ENCODE measurements at places on chromosomes 5 and 9. TPM values are rescaled to one million over a fixed set of nuclear protein-coding genes. Genes with fewer than 3 reads are reported as not detected.

Gene WNT8A
- not detected for total RNA-seq

Gene UBE2D2
- 147 TPM for total RNA-seq

Gene TOMM5
- 100 TPM for total RNA-seq

Gene SPINK13
- not detected for total RNA-seq

Gene PCDHGB7
- 8.0 TPM for total RNA-seq

Gene TMEM232
- total RNA-seq, result 7.1 TPM

Gene TSSK1B
- 0.29 TPM for total RNA-seq

Gene GDA
- 5.8 TPM for total RNA-seq

GRCh38 chr5:124995421-124995820, 249.0 kb upstream of the ZNF608 start:
- DNase-seq, result no peak

- DNase-seq, result no peak
Observed at GRCh38 chr5:37304888-37305287, 55.7 kb upstream of the CPLANE1 start.

GRCh38 chr9:93520523-93520922, 55.9 kb upstream of the PHF2 start:
- no peak for DNase-seq

DNA sequence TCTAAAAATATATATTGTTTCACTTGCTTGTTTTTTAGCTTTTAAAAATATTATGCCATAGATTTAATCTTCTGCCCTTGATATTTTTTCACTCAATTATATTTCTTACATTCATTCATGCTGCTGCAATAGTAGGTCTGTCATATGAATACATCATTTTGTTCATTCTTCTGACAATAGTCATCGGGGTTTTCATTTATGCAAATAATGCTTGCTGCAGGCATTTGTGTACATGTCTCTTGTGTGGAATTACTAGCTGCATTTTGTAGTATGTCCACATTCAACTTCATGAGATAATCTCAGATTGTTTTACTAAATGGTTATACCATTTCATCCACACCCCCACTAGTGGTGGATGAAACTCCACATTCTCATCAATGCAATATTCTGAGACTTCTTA, 5.3 kb upstream of the PLPP1 start:
- no peak for DNase-seq

- DNase-seq, result no peak
Observed at GRCh38 chr9:86892576-86892975, 54.7 kb downstream of the GAS1 start.

GRCh38 chr5:59538750-59539121, 354.8 kb downstream of the PDE4D start:
- no peak for DNase-seq

DNA sequence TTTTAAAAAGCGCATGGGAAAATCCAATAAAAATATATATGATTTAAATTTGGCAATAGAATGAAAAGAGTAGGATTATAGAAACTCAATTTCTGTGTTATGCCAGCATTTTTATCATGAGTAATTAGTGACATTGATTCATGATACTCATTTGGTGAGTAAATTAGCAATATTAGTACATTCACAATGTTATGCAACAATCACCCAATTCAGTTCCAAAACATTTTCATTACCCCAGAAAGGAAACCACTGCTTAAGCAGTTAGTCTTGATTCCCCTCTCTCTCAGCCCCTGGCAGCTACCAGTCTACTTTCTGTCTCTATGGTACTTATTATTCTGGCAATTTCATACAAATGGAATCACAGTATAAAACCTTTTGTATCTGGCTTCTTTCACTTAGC, 27.0 kb downstream of the OSMR start:
- no peak for DNase-seq

DNA sequence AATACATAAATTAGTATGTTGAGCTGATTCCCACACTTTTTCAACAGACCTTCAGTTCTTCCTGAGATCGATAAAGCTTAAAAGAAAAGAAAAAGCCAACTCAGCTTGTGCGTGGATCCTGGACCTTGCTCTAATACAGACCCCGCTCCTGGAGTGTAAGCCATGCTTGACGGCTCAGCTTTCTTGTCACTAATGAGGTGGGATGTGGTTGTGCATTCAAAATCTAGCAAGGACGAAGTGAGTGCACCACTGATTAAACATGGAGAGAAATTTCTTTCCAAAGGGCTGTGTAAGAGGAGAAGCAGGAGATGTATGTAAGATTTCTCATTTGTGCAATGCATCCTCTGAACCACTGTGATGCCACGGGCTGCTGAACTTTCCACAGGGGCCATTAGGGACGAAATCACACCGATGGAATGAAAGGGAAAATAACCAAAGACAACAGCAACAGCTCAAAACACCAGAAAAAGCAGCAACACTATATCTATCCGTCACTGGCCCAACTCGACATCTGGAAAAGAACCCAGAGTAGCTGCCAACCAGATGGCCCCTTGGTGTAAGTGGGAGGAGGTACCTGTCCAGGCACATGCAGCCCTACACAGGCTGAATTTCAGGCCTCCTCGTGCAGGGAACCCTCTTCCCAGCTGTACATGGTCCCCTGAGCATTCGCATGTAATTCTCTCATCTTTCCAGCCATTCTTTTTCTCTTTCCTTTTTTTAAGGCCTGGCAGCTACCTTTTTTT, 178.9 kb downstream of the SREK1 start:
- no peak for DNase-seq

DNA sequence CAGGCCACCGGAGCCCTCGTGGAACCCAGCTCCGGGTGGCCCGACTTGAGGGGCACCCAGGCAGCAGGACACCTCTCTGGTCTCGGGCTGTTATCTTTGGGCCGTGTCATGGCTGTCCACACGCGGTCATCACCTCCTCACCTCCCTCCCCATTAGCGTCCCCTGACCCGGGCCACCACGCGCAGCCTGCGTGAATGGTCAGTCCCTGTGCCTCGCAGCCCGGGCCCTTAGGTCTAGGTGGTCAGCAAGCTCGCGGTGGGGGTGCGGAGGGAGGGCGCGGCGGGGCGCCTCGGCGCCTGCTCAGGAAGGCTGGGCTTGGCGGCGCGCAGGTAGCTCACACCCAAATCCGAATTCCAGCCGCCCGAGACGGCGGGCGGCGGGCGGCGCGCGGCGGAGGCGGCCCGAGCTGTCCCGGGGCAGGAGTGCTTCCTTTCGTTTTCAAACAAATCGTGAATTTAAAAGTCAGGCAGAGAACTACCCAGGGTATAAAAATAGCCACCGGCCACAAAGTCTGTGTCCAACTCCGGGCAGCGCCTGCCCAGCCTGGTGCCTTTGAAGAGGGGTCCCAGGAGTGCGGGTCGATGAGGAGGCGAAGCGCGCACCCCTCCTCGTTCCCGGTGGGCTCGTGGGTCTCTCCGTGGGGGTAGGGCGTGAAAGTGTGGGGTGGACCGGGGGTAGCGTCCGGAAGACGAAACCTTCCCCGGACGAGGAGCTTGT, 1.0 kb upstream of the RXRA start:
- peak; percentile 37 for DNase-seq

DNA sequence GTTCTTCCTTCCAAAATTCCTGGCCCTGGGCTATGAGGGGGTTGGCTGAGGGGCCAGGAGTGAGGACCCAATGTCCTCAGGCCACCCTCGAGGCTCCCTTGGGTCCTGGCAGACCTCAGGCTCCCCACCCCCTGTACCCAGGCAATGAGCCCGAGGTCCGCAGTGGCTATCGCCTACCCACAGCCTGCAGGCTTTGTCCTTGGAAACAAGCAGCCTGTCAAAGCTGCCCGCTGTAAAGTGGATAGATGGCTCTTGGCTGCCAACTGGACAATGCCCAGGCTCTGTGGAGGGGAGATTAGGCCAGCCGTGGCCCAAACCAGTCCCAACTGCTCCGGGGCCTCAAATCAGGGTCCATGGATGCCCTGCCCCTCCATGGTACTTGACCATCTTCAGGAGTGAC, 2.2 kb upstream of the ADGRD2 start:
- no peak for DNase-seq

DNA sequence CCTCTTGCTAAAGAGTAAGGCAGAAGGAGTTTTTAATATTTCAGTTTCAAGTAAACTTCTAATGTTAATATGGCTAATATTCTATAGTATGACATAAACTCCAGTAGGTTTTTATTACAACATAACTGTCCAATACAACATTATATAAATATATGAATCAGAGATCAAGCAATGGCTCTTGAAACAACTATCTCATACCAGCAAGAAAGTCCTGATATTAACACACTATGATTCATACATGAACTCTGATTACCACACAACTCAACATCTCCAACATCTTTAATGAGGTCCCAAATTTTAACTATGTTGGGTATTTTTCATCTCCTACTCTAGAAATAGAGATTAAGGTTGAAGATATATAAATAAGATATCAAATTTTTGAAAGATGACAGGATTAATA, 878.3 kb downstream of the TLE1 start:
- DNase-seq, result no peak

- DNase-seq, result no peak
Observed at GRCh38 chr5:57538341-57538955, 55.8 kb upstream of the ACTBL2 start.

GRCh38 chr9:133569891-133570690, 35.6 kb downstream of the ADAMTSL2 start:
- DNase-seq, result no peak
